D721Med (cell line): ENCODE measurements at places on chromosomes 16 and 17.

GRCh38 chr17:59641799-59642484 lies 22.2 kb downstream of the CLTC start:
- DNase-seq: no peak

- DNase-seq: no peak
Observed at GRCh38 chr17:8436844-8437171, 1.1 kb downstream of the NDEL1 start.

DNA sequence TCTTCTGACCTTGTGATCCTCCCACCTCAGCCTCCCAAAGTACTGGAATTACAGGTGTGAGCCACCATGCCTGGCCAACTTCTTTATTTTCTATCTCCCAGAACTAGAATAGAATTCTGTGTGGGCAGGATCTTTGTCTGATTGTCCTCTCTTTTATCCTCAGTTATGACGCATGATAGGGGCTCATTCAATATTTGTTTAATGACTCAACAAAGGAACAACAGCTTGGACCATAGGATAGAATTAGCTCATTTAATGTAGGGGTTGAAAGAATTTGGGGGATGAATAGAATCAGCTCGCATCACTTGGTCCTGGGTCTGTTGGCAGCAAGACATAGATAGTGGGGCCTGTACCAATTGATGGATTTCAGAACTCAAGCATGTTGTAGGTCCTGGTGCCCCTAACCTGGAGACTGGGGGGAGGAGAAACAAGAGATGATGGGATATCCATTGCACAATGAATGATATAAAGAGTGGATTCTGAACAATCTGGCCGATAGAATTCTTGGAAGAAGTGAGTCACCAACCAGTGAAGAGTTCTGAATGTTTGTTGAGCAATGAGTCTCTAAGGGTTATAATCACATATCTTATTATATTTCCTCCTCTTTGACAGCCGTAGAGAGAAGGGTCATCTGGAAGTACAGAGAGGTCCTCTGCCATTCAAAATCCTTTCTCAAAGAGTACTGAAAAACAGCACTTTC lies 250.2 kb downstream of the HS3ST4 start:
- DNase-seq: no peak

- no peak for DNase-seq
Observed at GRCh38 chr17:42347198-42347597, 41.0 kb downstream of the STAT3 start.
